Uterus (tissue), 4 donors: ENCODE measurements at places on chromosomes 1 and 21.

GRCh38 chr1:160158031-160158430 lies 6.6 kb downstream of the ATP1A4 start:
- no peaks in the 10 kb centered on the region for H3K4me1 ChIP-seq
- no peak overlapping the region for H3K27ac ChIP-seq
- DNase-seq, result no peak
- no peak overlapping the region for H3K4me3 ChIP-seq
- H3K36me3 ChIP-seq, result no peaks in the 10 kb centered on the region

DNA sequence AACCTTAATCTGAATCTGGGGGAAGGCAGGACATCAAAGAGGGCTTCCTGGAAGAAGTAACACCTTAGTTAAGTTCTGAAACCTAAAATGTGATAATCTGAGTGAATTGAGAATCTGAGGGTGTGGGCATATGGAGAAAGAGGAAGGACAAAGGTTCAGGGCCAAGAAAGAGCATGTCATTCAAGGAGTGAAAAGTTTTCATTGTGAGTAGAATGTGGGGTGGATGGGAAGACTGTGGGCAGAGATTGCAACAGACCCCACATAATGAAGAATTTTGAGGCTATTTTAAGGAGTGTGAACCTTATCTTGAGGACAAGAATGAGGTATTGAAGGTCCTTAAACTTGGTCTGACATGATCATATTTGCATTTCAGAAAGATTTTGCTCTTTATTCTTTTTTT lies 227.2 kb downstream of the PTGER3 start:
- peak overlapping the region; percentile 22 for H3K27ac ChIP-seq
- no peak overlapping the region for H3K4me3 ChIP-seq
- no peaks in the 10 kb centered on the region for H3K4me1 ChIP-seq
- H3K27me3 ChIP-seq, result no peaks in the 10 kb centered on the region

DNA sequence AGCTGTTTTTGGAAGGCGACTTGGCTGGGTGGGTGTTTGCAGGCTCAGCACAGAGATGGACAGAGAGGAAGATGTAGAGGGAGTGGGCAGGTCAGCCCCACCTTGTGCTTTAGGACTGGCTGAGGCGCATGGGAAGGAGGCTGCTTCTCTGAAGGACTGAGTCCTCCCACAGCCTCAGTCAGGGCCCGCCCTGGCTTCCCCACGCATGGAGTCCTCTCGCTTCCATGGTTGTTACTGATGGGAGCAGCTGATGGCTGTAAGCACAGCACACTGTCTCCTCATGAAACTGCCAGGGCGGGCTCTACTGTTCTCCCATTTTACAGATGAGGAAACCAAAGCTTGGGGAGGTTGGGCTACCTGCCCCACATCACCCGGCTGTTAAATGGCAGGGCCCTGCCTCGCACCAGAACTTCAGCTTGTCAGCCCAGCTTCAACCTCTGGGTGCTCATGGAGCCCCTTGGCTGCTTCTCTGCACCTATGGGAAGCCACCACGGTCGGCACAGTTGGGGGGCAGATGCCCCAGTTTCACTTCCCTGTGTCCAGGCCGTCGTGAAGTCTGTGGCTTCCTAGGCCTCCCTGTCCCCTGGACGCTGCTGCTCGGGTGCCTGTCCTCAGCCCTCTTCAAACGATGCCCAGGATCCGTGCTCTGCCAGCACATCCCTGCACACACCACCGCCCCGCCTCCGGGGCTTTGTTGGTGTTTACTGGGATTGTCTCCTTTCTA lies 2.4 kb downstream of the TMEM201 start:
- H3K4me3 ChIP-seq, result no peak overlapping the region
- DNase-seq, result no peak
- no peaks in the 10 kb centered on the region for H3K36me3 ChIP-seq
- H3K27me3 ChIP-seq, result no peaks in the 10 kb centered on the region
- peaks cover 6% of the 10 kb centered on the region for H3K4me1 ChIP-seq

- no peaks in the 10 kb centered on the region for H3K36me3 ChIP-seq
- no peak overlapping the region for H3K27ac ChIP-seq
- no peaks in the 10 kb centered on the region for H3K27me3 ChIP-seq
Observed at GRCh38 chr1:231936983-231937775, 310.6 kb downstream of the DISC1 start.

- H3K4me1 ChIP-seq, result no peaks in the 10 kb centered on the region
- no peak for DNase-seq
- H3K36me3 ChIP-seq, result no peaks in the 10 kb centered on the region
- H3K27ac ChIP-seq, result no peak overlapping the region
- no peak overlapping the region for H3K4me3 ChIP-seq
Observed at GRCh38 chr1:208997726-208998312, 585.7 kb upstream of the CAMK1G start.
